ENCODE measurements at places on chromosomes 12 and 14.

DNA sequence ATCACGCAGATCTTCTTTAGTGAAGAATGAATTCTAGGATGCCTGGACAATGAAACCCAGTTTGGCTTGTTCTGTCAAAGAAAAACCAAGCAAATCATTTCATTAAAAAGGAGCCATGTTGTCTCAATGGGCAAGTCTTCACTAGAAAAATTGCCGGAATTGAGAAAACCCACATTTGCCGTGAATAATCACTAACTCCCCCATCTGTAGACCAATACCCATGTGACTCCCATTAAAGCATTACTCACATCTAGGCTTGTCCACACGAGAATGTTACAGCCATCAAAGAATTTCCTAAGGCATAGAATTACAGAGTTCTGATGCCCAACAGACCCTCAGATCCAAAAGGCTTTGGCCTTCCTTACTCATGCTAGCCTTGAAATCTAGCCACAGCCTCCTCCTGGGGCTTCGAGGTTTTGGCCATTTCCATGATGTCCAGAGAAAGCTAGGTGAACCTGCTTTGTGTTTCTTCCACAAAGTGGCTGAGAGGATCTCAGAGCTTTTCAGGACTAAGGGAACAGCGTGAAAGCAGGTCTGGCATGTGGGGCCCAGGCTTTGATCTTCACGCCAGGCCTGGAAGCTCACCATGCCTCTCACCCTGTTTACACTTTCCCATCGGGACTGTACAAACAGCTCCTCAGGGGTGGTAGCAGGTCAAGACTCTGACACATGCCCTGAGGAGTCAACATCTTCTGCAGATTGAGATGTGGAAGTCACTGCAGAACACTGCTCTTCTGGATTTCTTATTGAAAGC lies 12.1 kb downstream of the SLC7A8 start:
- DNase-seq, result no peak

DNA sequence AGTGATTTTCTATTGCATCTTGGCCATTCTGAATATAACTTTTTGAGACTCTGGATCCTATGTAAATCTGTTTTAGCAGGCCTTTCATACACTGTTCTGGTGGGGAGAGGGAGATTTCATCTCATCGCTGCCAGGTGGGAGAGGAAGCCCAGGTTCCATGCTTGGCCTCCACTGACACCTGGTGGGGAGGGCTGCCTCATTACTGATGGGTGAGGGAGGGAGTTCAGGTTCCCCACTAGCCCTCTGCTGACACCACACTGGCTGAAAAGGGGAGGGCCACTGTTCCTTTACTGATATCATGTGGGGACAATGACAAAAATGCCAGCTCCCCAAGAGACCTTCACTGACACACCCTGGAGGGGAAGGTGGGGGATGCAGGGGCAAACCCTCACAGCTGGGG lies 2.4 kb upstream of the GALNT8 start:
- no peak for DNase-seq

DNA sequence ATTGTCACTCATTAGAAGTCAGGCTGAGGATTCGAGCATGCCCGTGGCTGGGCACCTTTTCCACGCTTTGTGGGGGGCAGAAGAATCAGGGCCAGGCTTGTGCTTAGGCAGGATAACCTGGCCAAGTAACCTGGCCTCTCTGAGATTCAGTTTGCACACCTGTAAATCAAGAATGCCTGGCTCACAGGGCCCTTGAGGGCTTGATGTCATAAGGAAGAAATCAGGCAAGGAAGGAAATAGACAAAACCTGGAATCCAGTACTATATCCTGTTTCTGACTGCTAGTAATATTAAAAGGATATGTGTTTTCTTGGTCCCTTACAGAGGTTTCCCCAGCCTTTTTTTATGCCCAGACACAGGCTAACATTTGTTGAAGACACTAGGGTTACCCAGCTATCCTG lies 91.9 kb downstream of the SAMD4A start:
- no peak for DNase-seq

- DNase-seq, result no peak
These were observed 86.6 kb upstream of the TRAF3 start for GRCh38 chr14:102690509-102691286.

DNA sequence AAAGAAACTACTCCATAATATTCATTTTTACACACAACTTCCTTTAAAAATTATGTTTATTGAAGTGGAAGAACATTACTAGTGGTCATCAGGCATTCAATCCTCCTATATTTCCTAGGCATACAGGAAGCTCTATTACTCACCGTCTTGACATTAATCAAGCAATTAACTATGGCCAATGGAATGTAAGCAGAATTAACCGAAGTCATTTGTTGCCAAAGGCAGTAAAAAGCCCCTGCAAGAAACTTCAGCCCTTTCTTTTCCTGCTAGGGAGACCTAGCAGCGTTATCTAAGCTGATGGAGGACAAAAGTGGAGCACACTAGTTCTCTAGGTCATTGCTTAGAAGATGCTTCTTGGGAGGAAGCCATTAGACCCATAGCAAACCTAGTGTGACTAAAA lies 399.6 kb downstream of the KCNH5 start:
- DNase-seq, result no peak
